ENCODE measurements at places on chromosomes 1 and 21.

DNA sequence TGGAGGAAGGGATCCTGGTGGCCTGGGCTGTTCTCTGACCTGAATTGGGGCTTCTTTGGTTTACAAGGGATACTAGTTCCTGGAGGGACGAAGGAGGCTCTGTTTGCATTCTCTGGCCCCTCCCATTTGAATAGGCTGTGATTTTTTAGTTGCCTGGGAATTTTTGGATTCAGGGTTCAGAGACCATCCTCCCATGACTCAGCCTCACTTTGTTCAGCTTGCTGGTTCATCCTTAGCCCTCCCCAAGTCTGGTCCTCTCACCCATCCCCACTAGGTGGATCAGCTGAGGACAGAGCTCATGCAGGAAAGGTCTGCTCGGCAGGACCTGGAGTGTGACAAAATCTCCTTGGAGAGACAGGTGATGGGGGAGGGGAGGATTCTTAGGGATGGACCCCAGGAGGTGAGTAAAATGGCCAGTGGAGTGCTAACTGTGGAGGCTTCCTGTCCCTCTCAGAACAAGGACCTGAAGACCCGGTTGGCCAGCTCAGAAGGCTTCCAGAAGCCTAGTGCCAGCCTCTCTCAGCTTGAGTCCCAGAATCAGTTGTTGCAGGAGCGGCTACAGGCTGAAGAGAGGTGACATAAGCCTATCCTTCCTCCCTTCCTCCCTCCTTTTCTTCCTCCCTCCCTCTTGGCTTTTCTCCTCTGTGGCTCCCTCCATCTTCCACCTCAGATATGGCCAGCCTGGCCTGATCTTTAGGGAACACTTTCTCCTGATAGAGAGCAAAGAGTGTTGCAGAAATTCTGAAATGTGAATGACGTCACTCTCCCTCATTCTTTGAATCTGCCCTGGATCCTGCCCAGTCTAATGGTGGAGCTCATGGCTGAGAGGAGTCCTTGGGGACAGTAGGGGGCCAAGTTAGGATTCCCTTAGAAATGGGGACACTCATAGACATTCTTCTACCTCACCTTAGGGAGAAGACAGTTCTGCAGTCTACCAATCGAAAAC is 4.5 kb upstream of the TUFT1 start:
- DNase-seq = no peak

DNA sequence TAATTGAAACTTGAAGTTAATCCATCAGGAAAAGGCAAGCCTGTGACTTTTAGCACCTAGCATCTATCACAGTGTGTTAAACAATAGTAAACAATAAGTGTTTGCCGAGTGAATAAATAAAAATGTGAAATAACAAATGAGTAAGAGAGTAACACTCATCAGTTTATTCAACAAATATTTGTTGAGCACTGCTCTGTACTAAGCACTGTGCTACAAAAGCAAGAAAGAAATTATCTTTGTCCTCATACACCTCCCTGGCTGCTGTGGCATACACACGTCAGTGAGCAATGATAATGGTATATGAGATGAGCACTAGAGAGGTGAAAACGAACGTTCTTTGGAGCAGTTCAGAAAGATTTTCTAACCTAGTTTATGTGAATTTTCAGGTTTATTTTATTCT is 295.0 kb upstream of the LRRC7 start:
- DNase-seq = no peak

DNA sequence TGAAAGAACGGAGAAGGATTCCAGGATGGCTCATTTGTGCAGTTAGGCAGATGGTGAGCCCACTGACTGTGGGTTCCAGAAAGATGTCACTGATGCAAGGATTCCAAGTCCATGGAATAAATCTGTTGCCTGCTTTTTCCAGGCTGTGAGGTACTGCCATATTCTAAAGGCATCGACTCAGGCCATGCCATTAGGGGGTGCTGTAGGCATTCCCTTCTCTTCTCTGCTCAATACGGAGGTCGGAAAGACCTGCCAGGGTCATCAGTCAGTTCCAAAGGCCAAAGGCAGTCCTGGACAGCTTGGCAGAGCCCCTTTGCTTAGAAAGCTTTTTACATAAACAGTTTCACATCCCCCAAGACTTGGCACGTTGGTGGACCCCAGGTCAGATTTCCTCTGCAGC is 31.7 kb upstream of the TMEM125 start:
- DNase-seq = no peak

GRCh38 chr21:28283641-28284490 is 708.8 kb downstream of the LTN1 start:
- DNase-seq = no peak

- DNase-seq = no peak
Measured at GRCh38 chr1:171218661-171219060, 29.6 kb upstream of the FMO1 start.

DNA sequence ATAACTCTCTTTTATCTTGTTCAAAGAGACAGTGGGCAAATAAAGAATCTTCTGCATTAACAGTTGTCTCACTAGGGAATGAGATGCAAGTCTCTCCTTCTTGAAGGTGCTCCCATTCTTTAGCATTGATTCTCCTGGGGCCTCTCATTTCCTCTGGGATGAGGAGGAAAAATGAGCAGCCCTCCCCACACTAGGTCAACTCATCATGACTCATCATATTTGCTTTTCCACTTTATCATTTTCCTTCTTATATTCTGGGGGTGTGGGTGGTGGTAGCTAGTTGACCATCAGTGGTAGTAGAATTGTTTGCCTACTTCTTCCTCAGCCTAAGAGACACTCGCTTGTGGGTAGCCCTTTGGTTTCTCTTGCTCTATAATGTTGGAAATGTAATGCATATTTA is 182.0 kb upstream of the C1orf87 start:
- no peak for DNase-seq

- DNase-seq = no peak
Measured at GRCh38 chr1:205962821-205963221, 19.6 kb upstream of the SLC26A9 start.

DNA sequence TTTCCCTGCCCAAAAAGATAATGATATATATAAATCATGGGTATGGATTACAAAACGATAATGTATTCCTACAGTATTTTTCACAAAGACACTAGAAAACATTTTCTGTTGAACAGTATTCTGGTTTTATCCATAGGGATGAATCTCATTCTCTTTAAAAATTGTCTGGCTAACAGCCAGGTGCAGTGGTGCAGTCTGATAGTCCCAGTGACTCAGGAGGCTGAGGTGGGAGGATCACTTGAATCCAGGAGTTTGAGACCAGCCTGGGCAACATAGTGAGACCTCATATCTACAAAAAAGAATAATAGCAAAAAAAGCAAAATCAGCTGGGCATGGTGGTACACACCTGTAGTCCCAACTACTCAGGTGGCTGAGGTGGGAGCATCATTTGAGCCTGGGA is 23.3 kb downstream of the PIP5K1A start:
- no peak for DNase-seq

DNA sequence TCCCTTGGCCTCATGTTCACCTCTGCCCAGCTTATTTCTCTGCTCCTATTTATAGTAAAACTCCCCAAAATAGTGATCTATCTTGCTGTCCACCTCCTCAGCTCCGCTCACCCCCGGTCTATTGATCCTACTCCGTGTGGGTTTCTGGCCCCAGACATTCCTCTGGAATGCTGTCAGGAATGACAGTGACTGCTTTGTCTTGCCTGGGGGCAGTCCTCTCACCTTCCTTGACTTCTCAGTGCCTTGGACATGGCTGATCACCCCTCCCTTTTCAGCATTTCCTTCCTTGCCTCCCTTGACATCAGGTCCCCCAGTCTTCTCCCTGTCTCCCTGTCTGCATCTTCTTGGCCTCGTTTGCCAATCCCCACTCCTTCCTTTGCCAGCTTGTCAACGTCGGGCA is 108.1 kb upstream of the BACE2 start:
- no peak for DNase-seq

DNA sequence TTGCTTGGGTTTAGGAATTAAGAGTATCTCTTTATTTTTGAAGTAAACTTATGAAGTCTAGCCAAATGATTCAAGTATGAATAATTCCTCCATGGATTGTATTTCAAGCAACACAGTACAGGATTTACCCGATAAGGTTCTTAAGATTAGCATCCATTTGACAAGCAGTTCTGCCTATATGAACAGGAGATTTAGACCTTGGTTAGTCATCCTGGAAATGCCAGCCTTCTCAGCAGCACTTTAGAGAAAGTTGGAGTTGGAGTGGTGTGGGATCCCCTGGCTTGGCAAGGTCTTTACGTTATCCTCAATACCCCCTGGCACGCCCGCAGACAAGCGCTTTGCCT is 1.6 kb downstream of the BCAR3 start:
- no peak for DNase-seq

DNA sequence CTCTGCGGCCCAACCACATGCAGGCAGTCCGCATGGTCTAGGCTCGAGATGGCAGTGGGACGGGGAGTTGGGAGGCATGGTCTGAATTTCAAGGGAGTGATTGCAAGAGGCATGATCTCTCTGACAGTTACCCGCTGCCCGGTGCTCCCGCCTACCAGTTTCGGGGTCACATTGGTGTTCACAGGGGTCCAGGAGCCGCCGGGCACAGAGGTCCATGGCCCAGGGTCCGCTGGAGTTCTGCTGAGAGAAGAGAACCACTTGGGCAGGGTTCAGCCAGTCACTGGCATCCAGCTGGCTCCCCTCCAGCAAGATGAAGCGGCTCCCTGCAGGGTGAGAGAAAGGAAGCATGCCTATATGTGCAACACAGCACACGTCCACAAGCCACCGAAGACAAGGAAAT is 141.3 kb downstream of the ASTN1 start:
- no peak for DNase-seq

GRCh38 chr1:33655496-33655895 is 183.1 kb downstream of the ZSCAN20 start:
- no peak for DNase-seq

DNA sequence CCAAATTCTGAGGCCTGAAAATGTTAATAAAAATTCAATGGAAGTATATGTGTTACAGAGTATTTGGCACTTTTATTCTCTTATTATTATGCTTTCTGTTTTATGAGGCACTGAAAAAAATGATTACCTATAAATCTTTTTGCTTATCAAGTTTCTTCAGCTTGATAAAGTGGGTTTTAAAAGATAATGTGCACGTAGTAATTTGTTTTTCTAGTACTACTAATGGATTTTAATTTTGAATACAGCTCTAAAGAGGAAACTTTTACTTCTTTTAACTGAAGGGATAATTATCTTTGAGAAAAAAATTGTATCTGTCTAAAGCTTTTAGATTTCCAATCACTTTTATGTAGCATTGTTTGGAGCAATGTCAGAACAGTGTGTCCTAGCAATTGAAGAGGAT is 211.4 kb upstream of the L1TD1 start:
- no peak for DNase-seq

GRCh38 chr1:47894410-47895278 is 102.5 kb downstream of the TRABD2B start:
- DNase-seq = no peak

- no peak for DNase-seq
Measured at GRCh38 chr21:46562472-46562871, 42.4 kb downstream of the S100B start.

- DNase-seq = no peak
Measured at GRCh38 chr1:170076199-170076598, 1.7 kb upstream of the KIFAP3 start.

DNA sequence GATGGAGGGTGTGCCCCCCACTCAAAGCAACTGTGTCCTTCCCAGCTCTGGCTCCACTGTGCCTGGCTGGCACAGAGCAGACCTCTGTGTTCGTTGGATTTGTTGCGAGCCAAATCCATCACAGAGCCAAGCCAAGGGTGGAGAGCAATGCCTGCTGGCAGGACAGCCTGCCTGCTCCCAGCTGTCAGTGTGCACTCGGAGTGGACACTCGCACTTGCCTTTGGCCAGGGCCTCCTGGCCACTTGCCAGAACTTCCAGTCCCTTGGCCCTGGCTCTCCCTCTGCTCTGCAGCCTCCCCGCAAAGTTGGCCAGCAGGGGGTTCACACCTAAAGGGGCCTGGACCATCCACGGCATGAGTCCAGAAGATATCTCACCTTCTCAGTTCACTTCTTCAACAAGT is 16.4 kb downstream of the HEYL start:
- DNase-seq = no peak

- DNase-seq = no peak
Measured at GRCh38 chr1:100322436-100323211, 29.7 kb upstream of the CDC14A start.

DNA sequence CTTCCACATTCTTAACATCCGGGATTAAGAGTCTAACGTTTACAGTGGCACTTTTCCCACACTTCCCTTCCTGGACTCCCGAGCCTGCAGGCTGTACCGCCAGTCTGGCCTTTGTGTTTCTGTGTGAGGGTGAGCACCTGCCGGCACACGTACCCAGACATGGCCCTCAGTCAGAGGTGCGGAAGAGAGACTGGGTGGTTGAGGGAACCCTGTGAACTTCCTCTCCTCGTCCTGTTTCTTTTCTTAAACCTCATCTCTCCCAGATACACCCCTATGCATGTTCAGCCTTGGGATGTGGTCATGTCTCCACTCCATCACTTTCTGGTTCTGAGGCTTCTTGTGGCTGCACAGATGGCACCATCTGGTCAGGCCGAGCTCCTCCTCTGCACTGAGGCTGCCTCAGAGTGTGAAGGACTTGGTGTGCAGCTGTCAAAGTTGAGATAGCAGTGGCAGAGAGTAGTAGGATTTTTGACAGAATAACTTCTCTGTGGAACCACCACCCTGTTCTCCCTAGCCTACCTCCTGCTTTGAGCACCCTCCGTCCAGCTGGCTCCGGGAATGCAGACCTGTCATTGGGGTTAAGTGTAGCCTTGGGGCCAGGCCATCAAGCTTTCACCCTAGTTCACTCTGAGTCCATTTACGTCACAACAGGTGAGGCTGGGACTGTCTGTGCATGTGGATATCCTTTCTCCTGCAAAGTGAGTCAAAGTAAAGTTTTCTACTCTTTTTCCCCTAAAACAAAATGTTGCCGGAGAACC is 31.4 kb downstream of the VASH2 start:
- no peak for DNase-seq

GRCh38 chr1:154792899-154793298 is 77.2 kb downstream of the KCNN3 start:
- no peak for DNase-seq

- no peak for DNase-seq
Measured at GRCh38 chr1:23977854-23978191, 2.3 kb downstream of the SRSF10 start.

GRCh38 chr1:55506740-55507577 is 291.8 kb upstream of the USP24 start:
- no peak for DNase-seq

DNA sequence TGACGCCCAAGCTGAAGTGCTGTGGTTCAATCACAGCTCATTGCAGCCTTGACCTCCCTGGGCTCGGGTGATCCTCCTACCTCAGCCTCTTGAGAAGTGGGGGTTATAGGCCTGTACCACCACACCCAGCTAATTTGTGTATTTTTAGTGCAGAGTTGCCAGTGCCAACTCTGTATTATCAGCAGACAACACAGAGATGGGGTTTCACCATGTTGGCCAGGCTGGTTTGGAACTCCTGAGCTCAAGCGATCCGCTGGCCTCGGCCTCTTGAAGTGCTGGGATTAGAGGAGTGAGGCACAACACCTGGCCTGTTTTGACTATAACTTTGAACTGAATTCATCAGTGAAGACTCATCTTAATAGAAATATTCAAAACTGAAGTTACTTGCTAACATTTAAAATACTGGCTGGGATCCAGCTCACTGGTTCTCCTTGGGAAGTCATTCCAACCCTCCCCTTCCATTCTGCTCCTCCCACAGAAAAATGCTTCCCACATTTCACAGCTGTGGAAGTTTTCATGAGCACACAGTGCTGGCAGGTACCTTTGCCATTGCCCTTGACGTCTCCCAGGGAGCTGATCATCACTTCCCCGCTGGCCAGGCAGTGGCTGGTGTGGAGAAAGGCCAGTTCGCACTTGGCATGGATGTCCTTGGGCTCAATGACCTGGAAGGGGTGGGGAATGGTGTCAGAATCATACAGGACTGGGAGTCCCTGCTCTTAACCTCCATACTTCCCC is 4.7 kb downstream of the SELENBP1 start:
- DNase-seq = no peak

Data from activated naive CD4-positive, alpha-beta T cell (primary cell).